ENCODE measurements at places on chromosomes 1 and 21. TPM values are rescaled to one million over a fixed set of nuclear protein-coding genes. Genes with fewer than 3 reads are reported as not detected.

DNA sequence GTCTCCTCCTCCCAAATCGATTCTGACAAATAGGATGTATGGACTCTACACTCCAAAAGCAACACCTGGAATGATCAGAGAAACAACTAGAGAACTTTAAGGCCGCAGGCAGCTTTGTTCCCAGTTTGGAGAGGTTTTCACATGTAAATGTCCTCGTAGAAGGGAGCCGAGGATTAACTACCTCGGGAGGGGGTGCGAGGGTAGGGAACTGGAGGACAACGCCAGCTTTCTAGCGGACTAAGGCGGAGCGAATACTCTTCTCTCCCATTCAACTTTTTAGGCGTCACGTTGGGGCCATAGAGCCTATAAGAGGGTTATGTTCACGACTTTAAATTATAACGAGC, 1.2 kb downstream of the SCAF4 start:
- H3K36me3 ChIP-seq = peaks cover 2% of the 10 kb centered on the region
- peaks cover 7% of the 10 kb centered on the region for H3K4me1 ChIP-seq
- H3K27ac ChIP-seq = peak overlapping the region; percentile 93
- peak overlapping the region; percentile 86 for H3K4me3 ChIP-seq
- H3K27me3 ChIP-seq = no peaks in the 10 kb centered on the region

- no peaks in the 10 kb centered on the region for H3K27me3 ChIP-seq
- H3K4me3 ChIP-seq = no peak overlapping the region
- H3K27ac ChIP-seq = peak overlapping the region; percentile 71
- H3K36me3 ChIP-seq = peaks cover 16% of the 10 kb centered on the region
- no peak for DNase-seq
Measured at GRCh38 chr1:32077451-32077850, 4.7 kb downstream of the TMEM39B start.

The KCNK2 gene
- total RNA-seq = 0.60 TPM

- no peak for DNase-seq
- H3K4me1 ChIP-seq = peaks cover 4% of the 10 kb centered on the region
- peaks cover 23% of the 10 kb centered on the region for H3K27me3 ChIP-seq
- no peak overlapping the region for H3K27ac ChIP-seq
- H3K4me3 ChIP-seq = no peak overlapping the region
Measured at GRCh38 chr1:206041640-206042039, 11.3 kb upstream of the RHEX start.

The DMRTA2 gene
- 0.20 TPM for total RNA-seq

- H3K4me1 ChIP-seq = peaks cover 31% of the 10 kb centered on the region
- no peaks in the 10 kb centered on the region for H3K27me3 ChIP-seq
- DNase-seq = no peak
- H3K27ac ChIP-seq = peak overlapping the region; percentile 91
- no peaks in the 10 kb centered on the region for H3K36me3 ChIP-seq
Measured at GRCh38 chr1:235074523-235075047, 54.1 kb downstream of the TOMM20 start.

DNA sequence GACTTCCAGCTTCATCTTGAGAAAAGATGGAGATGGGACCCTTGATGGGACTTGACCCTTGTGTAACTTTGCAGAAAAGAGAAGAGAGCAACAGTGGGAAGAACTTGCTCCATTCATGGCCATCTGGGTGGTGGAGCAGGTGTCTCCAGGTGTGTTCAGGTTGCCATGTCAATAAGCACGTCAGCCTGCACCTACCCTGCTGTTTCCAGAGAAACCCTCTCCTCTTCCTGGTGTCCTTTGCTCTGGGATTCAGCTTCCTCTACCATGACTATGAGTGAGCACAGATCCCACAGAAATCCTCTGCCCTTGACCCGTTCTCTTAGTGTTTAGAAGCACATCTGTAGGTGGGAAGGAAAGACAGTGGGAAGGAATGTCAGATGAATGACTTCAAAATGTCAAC, 21.8 kb upstream of the OTUD3 start:
- no peak overlapping the region for H3K27ac ChIP-seq
- H3K4me1 ChIP-seq = no peaks in the 10 kb centered on the region
- no peak for DNase-seq
- H3K36me3 ChIP-seq = no peaks in the 10 kb centered on the region
- no peak overlapping the region for H3K4me3 ChIP-seq

- H3K36me3 ChIP-seq = no peaks in the 10 kb centered on the region
- no peaks in the 10 kb centered on the region for H3K27me3 ChIP-seq
- no peaks in the 10 kb centered on the region for H3K4me1 ChIP-seq
Measured at GRCh38 chr1:240424740-240425464, 187.1 kb downstream of the GREM2 start.

GRCh38 chr1:236904892-236905741, 99.1 kb downstream of the MT1HL1 start:
- H3K4me3 ChIP-seq = no peak overlapping the region
- peaks cover 14% of the 10 kb centered on the region for H3K36me3 ChIP-seq
- peaks cover 1% of the 10 kb centered on the region for H3K4me1 ChIP-seq
- DNase-seq = no peak
- peaks cover 27% of the 10 kb centered on the region for H3K27me3 ChIP-seq

The MTHFR gene
- 28.6 TPM for total RNA-seq

DNA sequence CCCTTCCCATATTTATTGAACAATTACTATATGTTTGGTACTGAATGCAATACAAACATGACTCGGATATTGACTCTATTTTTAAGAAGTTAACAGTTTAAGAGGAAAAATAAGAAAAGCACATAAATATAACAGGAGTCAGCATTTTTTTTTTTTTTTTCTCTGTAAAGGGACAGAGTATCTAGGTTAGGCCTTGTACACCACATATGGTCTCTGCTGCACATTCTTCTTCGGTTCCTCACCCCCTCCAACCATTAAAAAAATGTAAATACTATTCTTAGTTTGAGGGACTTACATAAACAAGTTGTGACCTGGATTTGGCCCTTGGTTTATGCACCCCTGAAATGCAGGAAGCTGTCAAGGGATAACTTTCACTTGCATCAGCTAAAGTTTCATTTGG, 40.4 kb downstream of the PHC2 start:
- no peak overlapping the region for H3K27ac ChIP-seq
- H3K4me1 ChIP-seq = peaks cover 8% of the 10 kb centered on the region

The MNDA gene
- not detected for total RNA-seq

The RGS8 gene
- total RNA-seq = 0.05 TPM

DNA sequence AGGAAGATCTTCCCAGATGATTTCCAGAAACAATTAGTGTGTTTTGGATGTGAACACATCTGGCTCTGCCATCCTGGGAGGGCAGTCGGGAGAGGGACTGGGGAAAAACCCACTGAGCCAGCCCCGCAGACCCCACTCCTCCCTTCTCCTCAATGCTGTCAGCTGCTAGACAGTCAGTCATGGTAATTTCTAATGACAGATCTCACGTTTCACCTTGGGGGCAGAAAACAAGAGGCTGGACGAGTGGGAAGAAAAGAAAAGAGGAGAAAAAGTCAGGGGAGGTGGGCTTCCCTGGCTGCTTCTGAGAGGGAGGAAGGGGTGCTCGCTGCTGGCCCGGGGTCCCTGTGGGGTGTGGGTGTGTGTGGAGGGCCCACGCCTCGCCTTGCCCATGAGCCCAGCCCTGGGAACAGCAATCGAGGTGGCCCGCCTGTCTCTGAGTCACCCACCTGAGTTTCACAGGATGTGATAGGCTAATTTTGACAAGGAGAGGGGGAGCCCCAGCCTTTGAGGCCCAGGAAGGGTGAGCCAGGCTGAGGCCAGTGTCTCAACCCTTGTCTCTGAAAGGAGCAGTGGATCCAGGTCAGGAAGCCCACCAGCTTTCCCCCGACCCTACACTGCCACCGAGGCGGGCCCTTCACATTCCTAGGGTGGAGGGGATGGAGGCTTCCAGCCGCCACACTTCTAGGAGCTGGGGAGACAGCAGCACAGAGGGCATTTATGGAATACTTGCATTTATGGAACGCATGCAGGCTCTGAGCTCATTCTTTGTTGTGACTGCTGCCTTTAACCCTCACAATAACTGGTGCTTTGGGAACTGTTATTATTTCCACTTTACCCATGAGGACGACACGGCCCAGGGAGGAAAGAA, 49.1 kb upstream of the IFNLR1 start:
- H3K4me1 ChIP-seq = peaks cover 12% of the 10 kb centered on the region
- H3K27ac ChIP-seq = peak overlapping the region; percentile 21
- no peaks in the 10 kb centered on the region for H3K36me3 ChIP-seq
- DNase-seq = no peak
- H3K27me3 ChIP-seq = peaks cover 8% of the 10 kb centered on the region

GRCh38 chr1:225881081-225881958, 860 bp downstream of the TMEM63A start:
- peak overlapping the region; percentile 88 for H3K4me3 ChIP-seq
- no peak for DNase-seq

The TLR5 gene
- 3.9 TPM for total RNA-seq

GRCh38 chr1:198465201-198466144, 75.0 kb downstream of the ATP6V1G3 start:
- no peak overlapping the region for H3K4me3 ChIP-seq
- H3K36me3 ChIP-seq = no peaks in the 10 kb centered on the region
- no peak for DNase-seq
- no peak overlapping the region for H3K27ac ChIP-seq
- H3K27me3 ChIP-seq = no peaks in the 10 kb centered on the region

The ITLN2 gene
- 1.8 TPM for total RNA-seq

DNA sequence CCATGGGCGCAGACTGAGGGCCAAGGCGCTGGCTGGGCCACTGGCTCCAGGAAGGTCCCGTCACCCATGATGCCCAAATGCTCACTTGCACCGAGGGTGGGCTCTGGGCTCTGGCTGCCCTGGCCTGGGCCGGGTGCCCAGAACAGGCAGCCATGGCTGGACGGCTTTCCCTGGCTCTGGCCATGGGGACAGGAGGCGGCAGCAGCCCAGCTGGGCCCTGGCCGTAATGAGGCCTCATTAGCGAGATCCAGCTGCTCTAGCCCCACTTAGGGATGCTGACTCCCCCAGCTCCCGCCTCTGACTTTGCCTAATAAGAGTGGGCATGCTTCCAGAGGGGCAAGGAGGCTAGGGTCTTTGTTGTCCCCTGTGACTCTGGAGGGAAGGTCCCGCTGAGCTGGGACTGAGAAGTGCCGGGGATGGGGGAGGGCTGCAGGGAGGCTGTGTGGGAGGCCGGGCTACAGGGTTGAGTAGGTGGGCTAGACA, 11.8 kb downstream of the SLC6A9 start:
- H3K4me1 ChIP-seq = peaks cover 2% of the 10 kb centered on the region
- no peak overlapping the region for H3K27ac ChIP-seq
- H3K27me3 ChIP-seq = no peaks in the 10 kb centered on the region
- DNase-seq = no peak
- H3K36me3 ChIP-seq = peaks cover 3% of the 10 kb centered on the region

GRCh38 chr1:1291548-1292441, 11.6 kb downstream of the SCNN1D start:
- H3K27ac ChIP-seq = no peak overlapping the region
- H3K27me3 ChIP-seq = no peaks in the 10 kb centered on the region
- no peaks in the 10 kb centered on the region for H3K36me3 ChIP-seq

- no peak for DNase-seq
- peaks cover 23% of the 10 kb centered on the region for H3K27me3 ChIP-seq
- H3K4me1 ChIP-seq = peaks cover 15% of the 10 kb centered on the region
- no peaks in the 10 kb centered on the region for H3K36me3 ChIP-seq
- H3K4me3 ChIP-seq = no peak overlapping the region
Measured at GRCh38 chr1:36328713-36329112, 5.3 kb upstream of the EVA1B start.

DNA sequence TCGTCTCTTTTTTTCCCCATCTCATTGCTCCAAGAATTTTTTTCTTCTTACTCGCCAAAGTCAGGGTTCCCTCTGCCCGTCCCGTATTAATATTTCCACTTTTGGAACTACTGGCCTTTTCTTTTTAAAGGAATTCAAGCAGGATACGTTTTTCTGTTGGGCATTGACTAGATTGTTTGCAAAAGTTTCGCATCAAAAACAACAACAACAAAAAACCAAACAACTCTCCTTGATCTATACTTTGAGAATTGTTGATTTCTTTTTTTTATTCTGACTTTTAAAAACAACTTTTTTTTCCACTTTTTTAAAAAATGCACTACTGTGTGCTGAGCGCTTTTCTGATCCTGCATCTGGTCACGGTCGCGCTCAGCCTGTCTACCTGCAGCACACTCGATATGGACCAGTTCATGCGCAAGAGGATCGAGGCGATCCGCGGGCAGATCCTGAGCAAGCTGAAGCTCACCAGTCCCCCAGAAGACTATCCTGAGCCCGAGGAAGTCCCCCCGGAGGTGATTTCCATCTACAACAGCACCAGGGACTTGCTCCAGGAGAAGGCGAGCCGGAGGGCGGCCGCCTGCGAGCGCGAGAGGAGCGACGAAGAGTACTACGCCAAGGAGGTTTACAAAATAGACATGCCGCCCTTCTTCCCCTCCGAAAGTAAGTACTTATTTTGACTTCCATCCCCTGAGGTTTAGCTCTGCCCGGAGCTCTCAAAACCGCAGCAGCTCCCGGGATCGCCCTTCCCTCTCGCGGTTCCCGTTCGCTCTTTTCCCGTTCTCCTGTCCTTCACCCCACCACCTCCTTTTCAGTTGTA, 1.5 kb downstream of the TGFB2 start:
- no peak overlapping the region for H3K4me3 ChIP-seq
- peak overlapping the region; percentile 90 for H3K27ac ChIP-seq
- H3K4me1 ChIP-seq = peaks cover 24% of the 10 kb centered on the region
- H3K27me3 ChIP-seq = no peaks in the 10 kb centered on the region

DNA sequence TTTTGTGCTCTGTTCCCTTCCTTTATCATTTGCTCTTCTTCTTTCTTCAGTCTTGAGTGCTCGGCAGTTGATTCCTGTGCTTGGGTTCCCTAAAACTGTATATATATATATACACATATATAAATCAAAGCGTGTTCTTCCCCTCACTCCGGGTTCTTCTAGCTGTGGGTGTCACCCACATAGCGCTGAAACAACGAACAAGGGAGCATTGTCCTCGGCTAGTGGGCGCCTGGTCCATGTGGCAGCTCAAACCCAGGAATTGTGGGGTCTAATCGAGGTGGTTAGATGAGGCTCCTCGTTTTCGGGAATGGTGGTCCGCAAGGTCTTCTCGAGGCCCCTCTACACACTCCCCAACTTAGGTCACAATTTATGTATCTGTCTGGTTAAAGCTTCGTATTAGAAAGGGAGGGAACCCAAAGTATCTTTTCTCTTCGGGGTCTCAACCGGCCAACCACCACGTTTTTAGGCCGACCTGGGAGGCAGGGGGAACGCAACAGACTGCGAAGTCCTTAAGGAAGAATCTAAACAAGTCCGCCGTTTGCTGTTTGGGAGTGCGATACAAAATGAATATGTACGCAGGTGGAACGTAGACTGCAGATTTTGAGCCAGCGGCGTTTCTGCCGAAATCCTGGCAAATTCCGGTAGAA, 504 bp upstream of the SDHC start:
- peaks cover 6% of the 10 kb centered on the region for H3K27me3 ChIP-seq
- DNase-seq = no peak
- peak overlapping the region; percentile 100 for H3K27ac ChIP-seq
- H3K4me1 ChIP-seq = peaks cover 15% of the 10 kb centered on the region

Data from progenitor cell of endocrine pancreas (in vitro differentiated cells).